Effector memory CD4-positive, alpha-beta T cell (primary cell): ENCODE measurements at places on chromosomes 1 and 21.

DNA sequence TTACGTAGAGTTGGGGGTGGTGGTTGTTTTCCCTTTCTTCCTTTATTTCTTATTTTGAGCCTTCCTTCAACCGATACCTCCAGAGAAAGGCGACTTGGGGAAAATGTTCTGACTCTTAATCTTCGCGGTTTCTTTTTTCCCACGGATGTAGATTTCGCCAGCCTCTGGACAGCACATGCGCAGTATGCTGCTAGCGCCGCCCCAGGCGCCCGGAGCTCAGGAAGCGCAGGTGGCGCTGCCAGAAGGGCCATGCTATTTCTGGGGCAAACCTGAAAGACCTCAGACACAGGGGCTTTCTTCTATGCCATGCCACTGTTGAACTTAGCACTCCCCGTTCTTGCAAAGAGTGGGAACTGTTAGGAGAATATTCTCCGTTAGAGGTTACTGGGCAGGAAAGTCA, 392.1 kb downstream of the KIF26B start:
- no peaks in the 10 kb centered on the region for H3K4me1 ChIP-seq
- DNase-seq = no peak
- H3K36me3 ChIP-seq = no peaks in the 10 kb centered on the region
- no peak overlapping the region for H3K27ac ChIP-seq

DNA sequence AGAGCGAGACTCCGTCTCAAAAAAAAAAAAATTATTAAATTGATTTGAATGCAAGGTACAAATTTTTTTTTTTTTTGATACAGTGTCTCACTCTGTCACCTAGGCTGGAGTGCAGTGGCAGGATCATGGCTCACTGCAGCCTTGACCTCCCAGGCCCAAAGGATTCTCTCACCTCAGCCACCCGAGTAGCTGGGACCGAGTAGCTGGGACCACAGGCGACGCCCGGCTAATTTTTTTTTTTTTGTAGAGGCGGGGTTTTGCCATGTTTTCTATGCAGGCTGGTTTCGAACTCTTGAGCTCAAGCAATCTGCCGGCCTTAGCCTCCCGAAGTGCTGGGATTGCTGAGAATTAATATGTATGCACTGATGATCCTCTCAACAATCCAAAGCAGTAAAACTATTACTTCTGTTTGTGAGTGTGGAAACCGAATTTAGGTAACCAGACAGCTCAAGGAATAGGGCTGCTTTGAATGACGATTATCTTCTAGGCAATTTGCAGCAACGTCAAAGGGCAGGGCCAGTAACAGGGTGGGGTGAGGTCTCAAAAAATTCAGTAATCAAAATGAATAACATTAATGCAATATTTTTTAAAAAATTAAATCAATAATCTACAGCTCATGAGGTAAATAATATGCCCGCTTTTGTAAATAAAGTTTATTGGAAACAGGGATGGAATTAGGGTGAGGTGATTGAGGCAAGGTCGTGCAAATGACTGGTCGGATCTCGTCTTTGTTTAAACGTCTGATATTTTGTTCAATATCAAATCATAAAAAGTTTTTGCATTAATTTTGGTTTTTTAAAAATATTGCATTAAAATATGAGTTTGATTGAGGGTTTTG, 1.2 kb downstream of the CLSPN start:
- no peaks in the 10 kb centered on the region for H3K36me3 ChIP-seq
- peak overlapping the region; percentile 75 for H3K27ac ChIP-seq
- DNase-seq = no peak
- peaks cover 8% of the 10 kb centered on the region for H3K4me1 ChIP-seq
- peak overlapping the region; percentile 93 for H3K4me3 ChIP-seq
- H3K27me3 ChIP-seq = no peaks in the 10 kb centered on the region

GRCh38 chr1:168608796-168609715, 32.7 kb downstream of the XCL1 start:
- H3K4me3 ChIP-seq = no peak overlapping the region
- H3K27me3 ChIP-seq = no peaks in the 10 kb centered on the region
- no peak overlapping the region for H3K27ac ChIP-seq
- no peaks in the 10 kb centered on the region for H3K4me1 ChIP-seq
- no peaks in the 10 kb centered on the region for H3K36me3 ChIP-seq

DNA sequence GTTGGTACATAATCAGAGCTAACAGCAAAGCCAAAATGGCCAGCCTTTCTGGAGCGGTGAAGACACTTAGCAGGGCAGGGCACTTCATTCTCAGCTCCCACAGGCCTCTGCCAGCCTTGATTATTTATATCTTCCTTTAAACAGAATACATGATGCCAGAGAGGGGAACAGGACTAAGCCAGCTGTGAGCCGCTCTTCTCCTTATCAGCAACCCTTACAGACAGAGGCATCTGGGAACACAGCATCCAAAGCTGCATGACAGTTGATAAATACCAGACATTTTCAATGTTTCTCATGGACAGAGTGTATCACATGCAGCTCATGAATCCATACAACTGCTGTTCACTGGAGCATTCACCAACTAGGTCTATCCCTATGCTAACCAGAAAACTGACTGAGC, 29.1 kb downstream of the DNAJC11 start:
- H3K4me1 ChIP-seq = no peaks in the 10 kb centered on the region
- DNase-seq = no peak
- no peak overlapping the region for H3K4me3 ChIP-seq
- no peak overlapping the region for H3K27ac ChIP-seq
- H3K36me3 ChIP-seq = peaks cover 10% of the 10 kb centered on the region
- no peaks in the 10 kb centered on the region for H3K27me3 ChIP-seq

- H3K36me3 ChIP-seq = no peaks in the 10 kb centered on the region
- no peak for DNase-seq
- H3K4me1 ChIP-seq = no peaks in the 10 kb centered on the region
- H3K27me3 ChIP-seq = no peaks in the 10 kb centered on the region
- H3K27ac ChIP-seq = no peak overlapping the region
Observed at GRCh38 chr1:56516539-56517252, 62.7 kb downstream of the PLPP3 start.

DNA sequence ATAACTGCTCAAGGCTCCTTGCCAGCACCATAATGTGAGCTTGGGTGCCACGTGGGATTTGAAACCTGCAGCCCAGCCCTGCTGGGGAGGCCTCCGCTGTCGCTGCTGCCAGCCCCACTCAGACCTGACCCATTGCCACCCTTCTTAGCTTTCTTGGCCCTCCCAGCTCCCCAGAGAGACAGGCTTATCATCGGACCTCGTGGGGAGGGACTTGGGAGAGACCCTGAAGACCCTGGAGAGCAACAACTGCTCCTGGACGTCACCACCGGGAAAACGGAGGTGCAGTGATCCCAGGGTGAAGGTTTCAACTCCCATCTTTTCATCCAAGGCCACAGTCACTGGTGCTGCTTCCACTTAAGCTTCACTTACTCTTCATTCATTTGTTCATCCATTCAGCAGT, 596.1 kb downstream of the PTPRU start:
- no peaks in the 10 kb centered on the region for H3K4me1 ChIP-seq
- no peaks in the 10 kb centered on the region for H3K36me3 ChIP-seq
- no peak for DNase-seq
- no peak overlapping the region for H3K4me3 ChIP-seq

- no peak overlapping the region for H3K4me3 ChIP-seq
- H3K36me3 ChIP-seq = peaks cover 7% of the 10 kb centered on the region
- H3K27ac ChIP-seq = no peak overlapping the region
- H3K27me3 ChIP-seq = no peaks in the 10 kb centered on the region
Observed at GRCh38 chr1:27141266-27142003, 13.5 kb downstream of the SLC9A1 start.

DNA sequence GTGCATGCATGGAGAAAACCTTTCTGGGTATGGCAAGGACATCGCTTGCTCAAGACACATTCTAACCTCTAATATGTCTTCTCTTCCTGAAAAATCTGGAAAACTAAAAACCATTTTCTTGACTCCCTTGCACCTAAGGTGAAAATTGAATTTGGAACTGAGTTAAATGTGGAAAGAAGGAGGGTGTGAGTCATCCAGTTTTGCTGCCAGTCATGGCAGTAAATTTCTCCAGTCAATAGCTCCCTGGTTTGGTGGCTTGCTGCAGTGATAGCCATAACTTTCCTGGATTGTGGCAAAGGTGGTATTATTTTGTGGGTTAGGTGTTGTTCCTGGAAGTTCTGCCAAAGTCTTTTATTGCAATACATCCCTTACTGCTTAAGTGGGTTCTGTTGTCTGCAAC, 2.5 kb downstream of the ZCCHC17 start:
- no peak overlapping the region for H3K4me3 ChIP-seq
- DNase-seq = no peak
- no peaks in the 10 kb centered on the region for H3K27me3 ChIP-seq
- H3K4me1 ChIP-seq = peaks cover 10% of the 10 kb centered on the region
- H3K36me3 ChIP-seq = no peaks in the 10 kb centered on the region

- no peak for DNase-seq
- H3K36me3 ChIP-seq = no peaks in the 10 kb centered on the region
- no peak overlapping the region for H3K27ac ChIP-seq
Observed at GRCh38 chr1:107551456-107551855, 410.6 kb downstream of the NTNG1 start.
